ENCODE measurements at places on chromosomes 13 and 19.

- peak; percentile 94 for DNase-seq
Measured at GRCh38 chr19:51127755-51128154, 3.0 kb downstream of the SIGLEC9 start.

DNA sequence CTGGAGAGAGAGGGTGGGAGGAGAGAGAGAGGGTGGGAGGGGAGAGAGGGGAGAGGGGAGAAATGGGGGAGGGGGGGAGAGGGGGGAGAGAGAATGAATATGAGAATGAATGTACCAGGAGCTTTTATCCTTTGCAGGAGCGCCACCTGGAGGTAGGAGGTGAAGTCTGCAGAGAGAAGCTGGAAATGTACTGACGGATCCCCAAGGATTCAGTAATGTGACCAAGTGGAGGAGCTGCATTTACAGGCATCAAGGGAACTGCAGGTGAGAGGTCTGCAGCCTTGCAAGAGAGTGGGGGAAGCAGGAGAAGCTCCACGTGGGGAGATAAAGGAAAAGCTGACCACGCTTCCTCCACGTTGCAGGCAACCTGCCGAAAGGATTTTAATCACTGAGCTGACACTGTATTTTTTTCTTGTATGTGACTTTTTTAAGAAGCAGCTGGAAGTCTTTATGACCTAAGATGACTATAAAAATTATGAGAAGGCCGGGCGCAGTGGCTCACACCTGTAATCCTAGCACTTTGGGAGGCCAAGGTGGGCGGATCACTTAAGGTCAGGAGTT is 33.7 kb downstream of the VSTM1 start:
- DNase-seq = peak; percentile 76

DNA sequence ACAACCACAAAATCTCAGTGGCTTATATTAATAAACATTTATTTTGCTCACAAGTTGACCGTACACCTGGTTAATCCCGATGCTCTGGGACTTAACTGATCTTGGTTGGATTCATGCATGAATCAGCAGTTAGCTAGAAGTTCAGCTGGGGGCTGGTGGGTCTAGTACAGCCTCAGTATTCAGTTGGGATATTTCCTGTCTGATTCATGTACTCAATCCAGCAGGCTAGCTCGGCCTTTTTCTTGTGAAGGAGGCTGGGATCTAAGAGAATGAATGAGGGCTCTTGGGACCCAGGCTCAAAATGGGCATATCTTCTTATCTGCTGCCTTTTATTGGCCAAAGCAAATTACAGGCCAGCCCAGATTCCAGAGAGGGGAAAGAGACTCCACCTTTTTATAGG is 178.8 kb downstream of the KCTD12 start:
- DNase-seq = no peak

- no peak for DNase-seq
Measured at GRCh38 chr13:113937073-113937472, 36.8 kb downstream of the C13orf46 start.

DNA sequence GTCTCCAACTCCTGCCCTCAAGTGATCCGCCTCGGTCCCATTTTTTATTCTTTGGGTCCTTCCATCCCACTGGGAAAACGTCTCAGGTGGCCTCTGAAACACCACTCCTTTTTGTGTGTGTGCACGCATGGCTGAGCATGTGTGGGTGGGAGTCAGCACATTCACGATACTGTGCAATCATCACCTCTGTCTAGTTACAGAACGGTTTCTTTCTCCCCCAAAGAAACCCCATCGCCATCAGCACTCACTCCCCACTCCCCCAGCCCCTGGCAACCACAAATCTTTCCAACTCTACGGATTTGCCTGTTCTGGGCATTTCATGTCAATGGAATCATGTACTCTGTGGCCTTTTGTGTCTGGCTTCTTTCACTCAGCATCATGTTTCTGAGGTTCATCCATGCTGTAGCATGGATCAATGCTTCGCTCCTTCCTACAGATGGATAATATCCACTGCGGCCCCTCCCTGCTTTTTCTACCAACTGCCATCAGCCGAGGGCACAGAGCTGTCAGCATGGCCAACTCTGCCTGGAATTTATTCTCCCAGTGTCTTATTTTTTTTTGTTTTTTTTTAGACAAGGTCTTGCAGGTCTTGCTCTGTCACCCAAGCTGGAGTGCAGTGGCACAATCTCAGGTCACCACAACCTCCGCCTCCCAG is 9.7 kb downstream of the F2RL3 start:
- DNase-seq = no peak

DNA sequence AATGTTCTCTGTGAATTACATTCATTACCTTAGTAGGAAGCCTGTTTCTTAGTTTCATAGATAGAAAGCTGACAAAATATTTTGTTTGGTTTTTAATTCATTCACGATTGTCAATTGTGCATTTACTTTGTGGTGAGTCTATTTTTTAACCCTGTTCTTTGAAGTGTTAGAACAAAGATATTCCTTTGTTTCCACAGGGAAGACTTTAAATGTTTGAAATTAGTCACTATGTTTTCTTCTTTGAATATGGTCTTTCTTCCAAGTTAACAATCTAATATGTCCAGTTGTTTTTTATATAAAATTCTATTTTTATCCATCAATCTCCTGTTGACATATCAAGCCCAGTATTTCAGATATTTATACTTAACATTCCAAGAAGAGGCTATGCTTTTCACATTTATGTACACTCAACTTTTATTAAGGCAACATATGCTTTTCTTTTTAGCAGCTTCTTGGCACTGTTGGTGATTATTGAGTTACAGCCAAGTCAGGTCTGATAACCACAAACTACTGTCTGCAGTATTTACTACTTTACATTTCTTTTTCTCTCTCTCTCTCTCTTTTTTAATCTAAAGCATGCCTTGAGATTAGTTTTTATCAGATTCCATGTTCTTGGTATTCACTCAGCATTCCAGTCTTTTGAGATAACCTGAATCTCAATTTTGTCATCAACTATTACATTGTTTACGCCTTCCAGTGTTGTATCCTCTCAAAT is 812.8 kb upstream of the SLC10A2 start:
- DNase-seq = no peak

- DNase-seq = no peak
Measured at GRCh38 chr13:70896136-70896535, 787.9 kb upstream of the KLHL1 start.

GRCh38 chr19:8255426-8256125 is 46.4 kb downstream of the CERS4 start:
- DNase-seq = no peak

DNA sequence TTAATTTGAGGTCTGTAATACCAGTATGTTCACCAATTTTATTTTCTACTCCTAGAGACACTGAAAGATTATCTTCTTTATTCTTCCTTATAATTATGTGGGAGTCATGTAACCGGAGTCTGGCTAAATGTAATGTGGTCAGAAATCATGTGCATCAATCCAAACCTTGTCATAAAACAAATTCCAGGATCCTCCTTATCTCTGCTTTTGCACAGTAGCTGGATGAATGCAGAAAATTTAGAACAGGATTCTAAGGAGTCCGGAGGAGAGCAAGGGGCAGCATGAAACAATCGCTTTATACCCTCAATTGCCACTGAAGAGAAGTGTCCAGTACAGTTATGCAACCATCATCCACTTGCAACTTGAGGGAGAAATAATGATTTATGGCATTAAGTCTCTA is 2674.7 kb upstream of the PCDH20 start:
- no peak for DNase-seq

DNA sequence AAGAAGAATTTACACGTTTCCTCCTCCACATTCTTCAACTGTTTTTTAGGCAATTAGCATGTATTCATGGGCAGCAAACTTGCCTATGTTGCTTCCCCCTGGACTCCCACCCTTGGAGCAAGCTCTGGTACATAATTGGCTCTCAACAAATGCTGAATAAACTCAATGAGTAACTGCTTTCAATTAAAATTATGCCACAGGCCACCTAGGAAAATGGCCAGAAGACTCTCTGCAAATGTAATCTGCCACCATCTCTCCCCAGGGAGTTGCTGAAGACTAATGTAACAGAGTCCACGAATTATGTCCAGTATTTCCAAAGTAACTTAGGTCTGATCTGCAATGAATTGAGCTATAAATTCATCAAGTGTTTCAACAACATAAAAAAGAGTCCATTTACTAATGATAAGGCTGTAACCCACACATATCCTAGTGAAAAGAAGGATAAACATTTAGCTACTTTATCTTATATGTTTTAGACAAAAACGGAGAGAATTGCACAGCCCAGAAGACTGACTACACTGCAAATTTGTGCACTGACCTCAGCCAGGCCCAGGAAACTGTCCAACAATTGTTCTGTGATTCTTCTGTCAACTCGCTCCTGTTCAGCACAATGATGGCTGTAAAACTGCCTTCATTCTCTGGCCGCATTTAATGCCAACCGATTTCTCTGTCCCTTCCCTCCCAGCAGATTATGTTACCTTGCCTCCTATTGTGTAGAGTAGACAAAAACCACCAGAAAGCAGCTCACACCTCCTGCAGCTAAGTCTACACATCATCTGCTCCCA is 808.6 kb upstream of the ARGLU1 start:
- no peak for DNase-seq

DNA sequence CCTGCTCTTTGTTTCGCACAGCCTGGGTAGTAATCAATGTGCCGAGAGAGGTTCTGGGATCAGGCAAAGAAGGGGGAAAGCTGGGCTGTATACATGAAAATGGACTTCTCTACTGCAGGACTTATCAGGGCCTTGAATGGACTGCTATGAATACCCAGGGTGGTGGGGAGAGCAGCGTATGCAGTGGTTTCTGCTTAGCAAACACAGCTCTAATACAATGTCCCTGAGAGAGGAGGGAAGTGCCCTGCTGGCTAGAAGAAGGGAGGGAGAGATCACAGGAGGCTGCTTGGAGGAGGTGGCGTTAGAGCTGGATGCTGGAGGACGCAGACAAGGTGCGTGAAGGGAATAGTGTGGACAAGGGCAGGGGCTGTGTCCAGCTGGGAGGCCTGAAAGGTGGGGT is 116.1 kb downstream of the PTPRS start:
- no peak for DNase-seq

- peak; percentile 6 for DNase-seq
Measured at GRCh38 chr13:75416327-75417011, 65.5 kb downstream of the TBC1D4 start.

- no peak for DNase-seq
Measured at GRCh38 chr13:73995736-73996135, 138.5 kb downstream of the KLF12 start.

- DNase-seq = no peak
Measured at GRCh38 chr19:47786566-47786965, 8.1 kb downstream of the SELENOW start.

GRCh38 chr13:46675016-46675415 is 121.9 kb downstream of the ESD start:
- no peak for DNase-seq

- DNase-seq = no peak
Measured at GRCh38 chr19:6503407-6504201, 1.5 kb upstream of the TUBB4A start.

DNA sequence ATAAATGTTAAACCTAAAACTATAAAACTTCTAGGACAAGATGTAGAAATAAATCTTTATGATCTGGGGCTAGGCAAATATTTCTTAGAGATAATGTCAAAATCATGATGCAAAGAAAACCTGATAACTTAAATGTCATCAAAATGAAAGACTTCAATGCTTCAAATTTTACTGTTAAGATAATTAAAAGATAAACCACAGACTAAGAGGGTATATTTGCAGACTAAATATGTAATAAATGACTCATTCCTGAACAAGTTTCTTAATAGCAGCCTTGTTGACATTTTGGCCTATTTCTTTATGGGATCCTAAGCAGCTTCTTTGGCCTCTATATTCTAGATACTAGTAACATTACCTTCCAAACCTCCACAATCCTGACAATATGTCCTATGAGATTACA is 2878.3 kb upstream of the PCDH20 start:
- DNase-seq = no peak

DNA sequence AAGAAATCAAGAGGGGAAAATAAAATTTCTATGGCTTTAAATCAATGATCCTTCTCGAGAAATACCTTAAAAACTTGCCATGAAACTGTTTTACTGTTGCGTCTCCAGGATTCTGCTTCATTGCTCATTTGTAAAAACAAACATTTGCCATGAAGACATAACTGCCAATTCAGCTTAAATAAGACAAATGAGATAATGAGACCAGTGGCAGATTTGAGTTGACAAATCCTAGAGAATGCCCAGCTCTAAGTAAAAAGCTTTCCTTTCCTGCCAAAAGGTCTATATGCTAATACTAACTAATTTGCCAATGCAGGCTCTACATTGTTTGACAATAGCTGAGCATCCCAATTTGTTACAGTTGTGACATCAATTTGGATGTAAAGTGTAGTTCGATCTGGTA is 400.5 kb upstream of the PCDH9 start:
- DNase-seq = no peak

- DNase-seq = peak; percentile 64
Measured at GRCh38 chr19:49875857-49876421, 1.2 kb downstream of the AKT1S1 start.

Data from NB4 (cell line).